Kidney capillary endothelial cell (primary cell): ENCODE measurements at places on chromosomes 13 and 19.

- no peak for DNase-seq
These were observed 83.3 kb upstream of the PCDH8 start for GRCh38 chr13:52931539-52932431.

GRCh38 chr13:50529154-50529882 is 314.2 kb downstream of the DLEU7 start:
- peak; percentile 23 for DNase-seq

- DNase-seq: no peak
These were observed 4.0 kb upstream of the DLEU7 start for GRCh38 chr13:50847501-50847900.

DNA sequence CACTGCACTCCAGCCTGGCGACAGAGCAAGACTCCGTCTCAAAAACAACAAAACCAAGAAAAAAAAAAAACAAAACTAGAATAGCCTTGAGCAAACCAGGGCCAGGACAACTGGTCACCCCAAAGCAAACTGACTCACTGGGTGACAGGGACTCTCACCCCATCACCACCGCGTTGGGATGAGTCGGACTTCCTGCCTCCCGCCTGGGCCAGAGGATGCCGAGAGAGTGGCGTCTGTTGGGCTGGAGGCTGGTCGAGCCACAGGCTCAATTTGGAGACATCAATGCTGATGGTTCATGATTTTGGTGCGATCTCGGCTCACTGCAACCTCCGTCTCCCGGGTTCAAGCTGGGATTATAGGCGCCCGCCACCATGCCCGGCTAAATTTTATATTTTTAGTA is 11.6 kb downstream of the TMPRSS9 start:
- DNase-seq: peak; percentile 80

- no peak for DNase-seq
These were observed 93.8 kb upstream of the ARHGEF7 start for GRCh38 chr13:111021270-111021669.

DNA sequence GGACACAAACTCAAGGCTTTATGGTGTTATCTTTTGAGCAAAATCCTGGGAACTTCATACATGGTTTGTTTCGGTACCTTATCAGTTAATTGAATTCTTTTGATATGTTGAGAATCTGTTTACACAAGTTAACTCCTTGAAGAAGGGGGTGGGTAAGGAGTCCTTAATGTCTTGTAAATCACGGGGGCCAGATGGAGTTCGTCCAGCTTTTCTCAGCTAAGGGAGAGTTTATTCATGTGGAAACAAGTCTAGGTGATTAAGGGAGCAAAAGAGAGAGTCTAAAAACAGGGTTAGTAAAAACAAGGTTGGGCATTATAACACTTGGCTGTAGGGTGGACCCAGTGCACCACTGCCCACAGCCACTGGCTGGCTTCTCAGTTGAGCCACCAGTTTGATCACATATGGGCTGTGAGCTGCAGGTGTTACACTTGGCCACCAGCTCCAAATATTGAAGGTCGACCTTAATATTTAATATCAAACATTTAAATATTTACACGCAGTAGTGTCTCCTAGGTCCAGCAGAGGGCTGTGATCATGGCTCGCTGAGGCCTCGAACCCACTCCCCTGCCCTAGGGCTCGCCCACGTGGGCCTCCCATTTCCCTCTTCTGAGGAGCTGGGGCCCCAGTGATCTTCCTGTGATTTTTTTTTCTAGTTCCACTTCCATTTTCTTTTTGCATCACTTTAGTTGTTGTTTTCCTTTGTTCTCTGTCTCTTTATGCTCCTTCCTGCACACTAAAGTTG is 21.0 kb upstream of the ZNF43 start:
- DNase-seq: no peak

DNA sequence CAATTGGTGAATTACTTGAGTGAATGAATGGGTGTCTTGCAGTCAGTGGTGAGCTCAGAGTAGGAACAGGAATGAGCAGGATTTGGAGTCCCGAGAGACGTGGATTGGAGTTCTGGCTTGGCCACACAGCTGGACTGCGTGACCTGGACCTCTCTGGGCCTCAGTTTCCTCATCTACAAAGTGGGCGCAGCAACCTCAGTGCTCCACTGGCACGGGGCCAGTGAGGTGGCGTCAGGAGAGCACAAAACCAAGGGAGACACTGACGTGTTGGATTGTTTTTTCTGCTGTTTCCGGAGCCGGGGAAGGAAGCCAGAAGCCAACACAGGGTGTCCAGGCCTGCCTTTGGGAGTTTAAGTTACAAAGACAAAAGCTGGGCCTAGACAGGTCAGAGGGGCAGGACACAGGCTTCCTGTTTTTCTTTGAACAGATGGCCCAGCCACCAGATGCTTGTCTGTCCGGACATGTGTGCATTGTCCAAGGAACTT is 6.5 kb upstream of the DOCK6 start:
- peak; percentile 100 for DNase-seq

GRCh38 chr19:10238172-10238783 is 7.1 kb upstream of the S1PR2 start:
- DNase-seq: no peak

DNA sequence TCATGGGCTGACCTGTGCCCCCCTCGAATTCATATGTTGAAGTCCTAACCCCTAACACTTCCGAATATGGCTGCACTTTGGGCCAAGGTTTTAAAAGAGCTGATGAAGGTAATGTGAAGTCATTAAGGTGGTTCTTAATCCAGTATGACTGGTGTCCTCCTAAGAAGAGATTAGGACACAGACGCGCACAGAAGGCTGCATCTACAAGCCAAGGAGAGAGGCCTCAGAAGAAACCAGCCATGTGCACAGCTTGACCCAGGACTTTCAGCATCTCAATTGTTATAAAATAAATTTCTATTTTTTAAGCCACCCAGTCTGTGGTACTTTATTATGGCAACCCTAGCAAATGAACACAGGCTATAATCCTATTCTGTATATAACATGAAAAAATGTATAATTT is 99.9 kb downstream of the DOCK9 start:
- DNase-seq: no peak
